ENCODE measurements at places on chromosomes 11 and 22.

DNA sequence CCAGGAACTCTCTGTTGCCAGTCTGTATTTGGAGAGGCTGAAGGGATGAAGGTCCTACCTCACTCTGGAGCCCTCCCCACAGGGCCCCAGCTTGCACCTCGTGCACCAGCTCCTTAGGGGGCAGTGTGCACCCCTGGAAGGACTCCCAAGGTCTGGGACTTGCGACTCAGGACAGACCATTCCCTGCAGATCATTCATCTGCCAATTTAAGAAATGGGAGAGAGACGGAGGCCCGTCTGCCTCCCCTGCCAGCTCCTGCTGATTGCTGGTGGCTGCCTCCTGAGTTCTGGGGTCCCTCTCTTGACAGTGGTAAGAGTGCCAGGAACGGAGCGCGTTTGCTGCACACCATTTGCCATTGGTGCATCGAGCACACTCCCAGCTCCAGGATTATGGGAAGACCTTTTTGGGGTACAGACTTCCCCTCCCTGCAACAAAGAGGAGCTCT lies 27.4 kb upstream of the MALAT1 start:
- DNase-seq = no peak

GRCh38 chr11:1889941-1890855 lies 1.5 kb downstream of the PRR33 start:
- DNase-seq = no peak

GRCh38 chr11:110362971-110363509 lies 66.6 kb upstream of the RDX start:
- no peak for DNase-seq

DNA sequence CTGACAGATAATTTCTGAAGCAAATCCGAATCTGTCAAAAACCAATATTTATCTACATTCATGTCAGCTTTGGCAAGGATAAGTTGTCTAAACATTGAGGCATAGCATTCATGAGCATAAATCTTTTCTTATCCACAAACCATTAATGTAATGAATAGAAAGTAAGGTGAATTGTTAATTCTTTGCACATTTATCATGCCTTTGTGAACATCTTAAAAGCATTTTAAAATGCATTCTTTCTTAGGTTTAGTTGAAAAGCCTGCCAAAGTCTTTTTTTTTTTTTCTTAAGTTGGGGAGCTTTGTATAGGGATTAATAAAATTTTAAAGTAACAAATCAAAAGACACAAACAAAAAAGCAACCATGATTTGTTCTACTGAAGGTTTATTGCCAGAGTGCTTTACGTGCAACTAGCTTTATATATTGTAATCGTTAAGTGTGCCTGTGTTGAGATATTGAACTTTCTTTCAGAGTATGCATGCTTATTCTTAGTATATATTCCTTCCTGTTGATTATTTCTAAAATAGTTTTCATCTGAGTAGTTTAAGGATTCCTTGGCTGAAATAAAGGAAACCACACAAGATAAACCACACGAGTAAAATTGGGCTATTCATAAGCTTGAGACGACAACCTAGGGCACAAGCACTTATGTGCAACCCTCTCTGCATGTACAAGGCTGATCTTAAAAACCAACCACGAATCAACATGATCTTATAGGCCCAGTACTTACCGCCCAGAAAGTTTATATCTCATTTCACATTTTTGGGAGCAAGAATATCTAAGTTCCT lies 1110.9 kb upstream of the CNTN5 start:
- no peak for DNase-seq

DNA sequence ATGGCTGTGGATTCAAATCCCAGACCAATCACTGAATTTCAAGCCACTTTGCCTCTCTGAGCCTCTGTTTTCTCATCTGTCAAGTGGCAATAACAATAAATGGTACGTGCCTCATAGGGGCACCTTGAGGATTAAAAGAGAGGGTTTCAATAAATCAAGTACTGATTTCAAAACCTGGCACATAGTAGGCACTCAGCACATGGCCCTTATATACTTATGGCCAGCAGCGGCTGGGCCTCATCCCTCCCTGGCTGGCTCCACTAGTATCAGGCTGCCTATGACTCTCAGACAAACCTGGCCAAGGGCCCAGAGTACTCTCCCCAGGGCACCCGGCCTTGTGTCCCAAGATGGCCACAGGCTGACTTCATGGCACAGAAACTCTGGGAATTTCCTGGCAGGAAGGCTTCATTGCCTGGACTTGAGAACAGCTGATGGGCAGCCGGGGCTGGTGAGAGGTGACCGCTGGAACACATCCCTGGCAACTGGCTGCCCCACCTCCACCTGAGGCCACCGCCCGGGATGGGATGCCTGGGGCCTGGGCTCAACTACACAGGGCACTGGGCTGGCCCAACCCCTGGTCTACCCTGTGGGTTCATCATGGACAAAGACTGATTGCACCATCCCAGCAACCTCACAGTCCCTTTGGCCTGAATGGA lies 3.4 kb downstream of the FADS3 start:
- no peak for DNase-seq

- peak; percentile 13 for DNase-seq
These were observed 21.8 kb downstream of the NF2 start for GRCh38 chr22:29625090-29625825.

DNA sequence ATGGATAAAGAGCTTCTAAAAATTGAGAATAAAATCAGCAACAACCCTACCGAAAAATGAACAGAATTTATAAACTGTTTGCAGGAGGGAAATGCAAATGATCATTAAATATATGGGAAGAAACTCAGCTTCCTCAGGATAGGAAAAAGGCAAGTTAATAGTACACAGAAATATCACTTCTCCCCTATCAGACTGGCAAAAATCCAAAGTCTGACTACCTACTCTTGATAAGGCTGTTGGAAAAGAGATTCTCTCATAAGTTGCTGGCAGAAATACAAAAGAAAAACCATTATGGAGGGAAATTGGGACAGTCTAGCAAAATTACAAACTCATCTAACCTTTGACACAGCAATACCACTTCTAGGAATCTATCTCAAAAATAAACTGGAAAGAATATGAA lies 100.9 kb upstream of the LDLRAD3 start:
- no peak for DNase-seq

DNA sequence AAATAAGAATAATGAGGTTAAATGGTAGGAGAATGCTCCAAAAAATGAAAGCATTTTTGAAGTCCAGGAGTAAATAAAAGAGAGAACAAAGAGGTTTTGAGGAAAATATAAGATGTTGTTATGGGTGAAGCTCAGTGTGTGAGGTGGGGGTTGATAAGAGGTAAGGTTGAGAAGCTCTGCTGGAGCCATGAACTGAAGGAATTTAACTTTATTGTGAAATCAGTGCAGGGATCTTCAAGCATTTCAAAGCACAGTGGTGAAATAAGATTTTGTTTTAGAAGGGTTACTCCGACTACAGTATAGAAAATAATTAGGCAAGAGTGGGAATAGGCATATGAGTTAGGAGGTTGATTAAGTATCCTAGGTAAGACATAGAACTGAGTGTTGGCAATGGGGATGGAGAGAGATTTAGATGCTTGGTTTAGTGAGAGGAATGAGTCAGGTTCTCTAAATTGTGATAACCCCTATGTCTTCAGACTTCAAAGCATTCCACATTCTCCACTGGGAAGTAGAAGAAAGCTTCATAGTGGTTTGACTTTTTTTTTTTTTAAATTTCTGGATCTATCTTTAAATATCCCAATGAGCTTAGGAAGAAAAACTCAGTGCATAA lies 403.2 kb downstream of the AASDHPPT start:
- DNase-seq = no peak

DNA sequence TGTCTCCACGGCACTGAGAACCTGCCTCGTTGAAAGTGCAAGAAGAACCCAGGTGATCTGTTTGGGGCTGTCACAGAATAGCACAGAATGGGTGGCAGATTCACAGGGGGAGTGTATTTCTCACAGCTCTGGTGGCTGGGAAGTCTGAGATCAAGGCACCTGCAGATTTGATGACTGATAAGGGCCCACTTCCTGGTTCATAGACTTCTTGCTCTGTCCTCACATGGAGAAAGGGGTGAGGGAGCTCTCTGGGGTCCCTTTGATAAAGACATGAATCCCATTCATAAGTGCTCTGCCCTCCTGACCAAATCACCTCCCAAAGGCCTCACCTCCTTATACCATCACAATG lies 198.5 kb upstream of the SORL1-AS1 start:
- DNase-seq = no peak
